ENCODE measurements at places on chromosomes 5 and 9.

DNA sequence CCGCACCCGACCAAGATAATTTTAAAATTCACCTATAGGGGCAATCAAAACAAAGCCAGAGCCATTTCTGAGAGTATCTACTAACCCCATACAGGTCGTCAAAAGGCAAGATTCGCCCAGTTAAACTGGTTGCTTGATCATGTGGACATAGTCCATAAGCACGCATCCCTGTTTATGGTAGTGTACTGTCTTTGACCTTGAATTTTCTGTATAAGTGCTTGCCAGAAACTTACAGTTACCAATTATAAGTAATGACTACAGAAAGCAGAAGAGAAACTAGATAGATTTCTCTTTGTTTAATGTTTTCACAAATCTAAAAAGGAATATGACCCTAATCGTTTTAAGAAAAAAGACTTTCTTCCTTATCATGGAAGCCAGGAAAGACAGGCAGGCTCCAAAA lies 25.6 kb downstream of the SLC31A1 start:
- no peak for DNase-seq

DNA sequence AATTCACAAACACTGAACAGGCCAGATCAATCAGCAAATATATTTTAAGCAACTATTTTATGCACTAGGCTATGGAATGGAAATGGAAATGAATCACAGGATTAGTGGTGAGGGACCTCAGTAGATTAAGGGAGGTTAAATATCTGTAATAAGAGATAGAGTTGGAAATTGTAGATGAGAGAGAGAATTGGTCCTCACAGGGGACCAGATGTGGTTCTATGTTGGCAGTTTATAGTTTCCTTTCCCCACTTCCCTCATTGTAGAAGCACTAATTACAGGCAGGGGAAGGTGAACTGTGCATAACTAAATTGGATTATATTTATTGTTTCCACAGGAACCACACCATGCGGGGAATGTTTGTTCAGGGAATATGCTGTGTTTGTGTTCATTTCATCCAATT lies 496.2 kb downstream of the ARHGEF28 start:
- no peak for DNase-seq

- DNase-seq: no peak
Measured at GRCh38 chr5:168609806-168610482, 30.8 kb upstream of the PANK3 start.

DNA sequence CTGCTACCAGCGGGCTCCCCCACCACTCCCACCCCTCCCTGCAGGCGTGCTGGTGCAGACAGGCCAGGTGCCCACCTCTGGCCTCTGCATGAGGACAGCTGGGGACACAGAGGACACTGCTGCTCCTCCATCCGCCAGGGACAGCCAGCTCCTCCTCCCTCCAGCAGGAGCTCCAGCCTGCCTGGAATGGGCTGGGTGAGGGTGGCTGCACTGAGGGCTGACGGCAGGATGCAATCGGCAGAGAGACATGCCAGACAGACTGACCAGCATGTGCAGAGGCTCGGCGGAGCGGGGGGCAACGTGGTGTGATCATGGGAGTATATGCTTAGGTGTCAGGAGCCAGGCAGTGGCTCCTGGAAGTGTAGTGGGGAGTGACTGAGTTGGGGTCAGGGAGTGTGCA lies 68.4 kb downstream of the RASGEF1C start:
- DNase-seq: no peak

- no peak for DNase-seq
Measured at GRCh38 chr5:76425146-76425545, 22.1 kb downstream of the IQGAP2 start.

DNA sequence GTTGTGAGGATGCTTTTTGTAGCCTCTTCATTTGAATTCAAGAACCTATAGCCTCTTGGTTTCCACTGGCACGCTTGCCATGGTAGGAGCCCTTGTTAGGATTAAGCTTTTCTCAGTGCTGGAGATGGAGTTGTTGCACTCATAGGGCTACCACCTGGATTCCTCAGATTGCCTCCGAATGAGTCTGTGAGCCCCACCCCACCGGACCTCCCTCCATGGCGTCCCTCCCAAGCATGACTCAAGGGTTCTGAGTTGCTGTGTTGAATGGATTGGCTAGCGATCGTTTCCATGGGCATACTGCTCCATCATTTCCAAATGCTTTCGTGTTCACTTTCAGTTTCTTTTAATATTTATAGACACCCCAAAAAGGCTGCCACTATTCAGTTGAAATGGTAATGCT lies 69.9 kb downstream of the DAPK1 start:
- no peak for DNase-seq

GRCh38 chr5:43854697-43855292 lies 251.8 kb downstream of the NNT start:
- no peak for DNase-seq

DNA sequence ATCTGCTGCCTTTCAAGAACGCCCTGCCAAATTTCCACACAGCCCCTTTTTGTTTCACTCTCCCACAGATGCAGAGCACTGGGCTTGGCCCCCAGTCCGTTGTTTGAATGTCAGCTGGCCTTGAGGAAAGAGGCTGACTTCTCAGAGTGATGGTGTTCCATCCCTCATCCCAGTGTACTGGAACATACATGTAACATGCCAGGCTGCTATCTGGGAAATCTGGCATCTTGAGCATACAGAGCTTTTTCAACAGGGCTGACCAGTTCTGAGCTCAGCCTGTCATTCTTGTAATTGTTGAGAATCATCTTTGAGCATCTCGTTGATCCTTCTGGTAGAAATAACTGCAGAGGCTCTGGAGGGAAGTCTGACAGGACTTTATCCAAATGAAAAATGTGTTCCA lies 2.8 kb downstream of the GALNT10 start:
- DNase-seq: no peak

GRCh38 chr5:65861830-65862241 lies 64.5 kb upstream of the ERBIN start:
- DNase-seq: no peak

DNA sequence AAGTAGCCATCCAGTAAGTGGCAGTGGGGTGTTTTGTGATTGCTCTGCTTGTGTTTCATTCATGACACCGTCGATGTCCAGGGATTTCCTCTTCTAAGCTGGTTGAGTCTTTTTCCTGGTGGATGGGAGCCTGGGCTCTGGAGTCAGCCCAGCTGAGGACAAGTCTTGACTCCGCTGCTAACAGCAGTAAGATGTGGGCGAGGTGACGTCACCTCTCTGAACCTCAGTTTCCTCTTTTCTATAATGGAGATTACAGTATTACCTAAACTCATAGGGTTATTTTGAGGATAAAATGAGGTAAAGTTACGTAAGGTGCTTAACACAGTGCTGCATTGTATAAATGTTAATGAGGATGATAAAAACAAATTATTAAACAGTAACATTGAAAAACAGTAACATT lies 21.3 kb downstream of the FGF1 start:
- no peak for DNase-seq

GRCh38 chr9:99020786-99021436 lies 77.2 kb downstream of the COL15A1 start:
- no peak for DNase-seq

GRCh38 chr9:27047136-27047535 lies 41.7 kb upstream of the LRRC19 start:
- no peak for DNase-seq

- no peak for DNase-seq
Measured at GRCh38 chr5:82421119-82421518, 143.0 kb upstream of the RPS23 start.

- DNase-seq: no peak
Measured at GRCh38 chr9:79580055-79580454, 8.3 kb downstream of the TLE4 start.

GRCh38 chr9:124450241-124450924 lies at the start of gene ADGRD2:
ADGRD2 (plus strand) TSS chr9:124450451; CDS start chr9:124451667, 1,216 bp downstream.
- no peak for DNase-seq

DNA sequence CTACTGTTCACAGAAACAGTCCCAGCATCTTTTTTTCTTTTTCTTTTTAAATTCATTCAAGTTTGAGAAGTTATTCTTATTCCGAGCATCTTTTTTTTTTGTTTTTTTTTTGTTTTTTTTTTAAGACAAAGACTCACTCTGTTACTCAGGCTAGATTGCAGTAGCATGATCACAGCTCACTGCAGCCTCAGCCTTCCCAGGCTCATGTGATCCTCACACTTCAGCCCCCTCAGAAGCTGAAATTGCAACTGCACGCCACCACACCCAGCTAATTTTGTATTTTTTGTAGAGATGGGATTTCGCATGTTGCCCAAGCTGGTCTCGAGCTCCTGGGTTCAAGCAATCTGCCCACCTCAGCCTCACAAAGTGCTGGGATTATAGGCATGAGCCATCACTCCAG lies 36.4 kb upstream of the CHD1 start:
- DNase-seq: no peak

DNA sequence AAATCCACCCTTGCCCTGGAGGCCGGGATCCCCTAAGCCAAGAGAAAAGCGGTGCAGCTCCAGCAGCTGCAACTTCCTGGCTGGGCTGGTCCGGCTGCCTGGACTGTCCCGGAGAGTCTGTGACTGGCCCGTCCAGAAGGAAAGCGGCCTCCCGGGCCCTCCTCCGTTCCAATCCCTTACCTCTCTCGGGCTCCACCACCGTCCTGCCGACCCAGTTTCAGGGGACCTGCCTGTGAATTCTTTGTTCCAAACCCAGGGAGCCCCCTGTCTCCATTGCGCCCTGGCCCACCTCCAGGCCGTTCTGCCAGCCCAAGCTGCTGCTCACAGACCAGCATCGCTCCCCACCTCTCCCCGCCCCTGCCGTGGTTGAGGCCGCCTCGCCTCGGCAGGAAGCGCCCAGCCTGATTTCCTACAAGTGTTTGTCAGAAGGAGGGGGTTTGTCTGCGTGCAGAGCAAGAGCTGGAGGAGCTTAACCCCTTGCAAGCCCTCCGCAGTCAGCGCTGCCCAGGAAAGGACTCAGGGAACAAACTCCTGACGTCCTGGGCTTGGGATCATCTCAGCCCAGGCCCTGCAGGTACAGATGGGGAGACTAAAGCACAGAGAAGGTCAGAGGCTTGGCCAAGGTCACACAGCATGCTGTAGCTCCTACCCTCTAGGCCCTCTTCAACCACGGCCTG lies at the start of gene AKNA:
TSS of gene AKNA (minus strand) at position 303 of the 677 bp plus-strand sequence. CDS start 6,649 bp downstream, outside the sequence.
- peak; percentile 88 for DNase-seq

DNA sequence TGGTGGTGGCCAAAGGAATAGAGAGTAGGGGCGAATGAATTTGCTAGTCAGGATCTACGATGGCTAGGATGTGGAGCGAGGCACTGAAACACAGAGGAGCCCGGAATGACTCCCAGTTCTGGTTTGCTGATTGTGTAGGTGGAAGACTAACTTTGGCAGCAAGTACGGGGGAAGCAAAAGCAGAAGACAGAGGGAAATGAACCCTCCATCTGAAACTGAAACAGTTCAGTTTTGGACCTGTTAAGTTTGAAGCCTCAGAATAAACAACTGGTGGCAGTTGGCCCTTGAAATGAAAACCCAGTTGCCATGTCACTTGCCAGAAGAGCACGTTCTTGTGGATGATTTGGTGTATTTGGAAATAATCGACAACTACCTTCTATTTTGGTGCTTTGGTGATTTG lies 15.4 kb upstream of the SMIM15 start:
- DNase-seq: no peak

GRCh38 chr5:178281331-178281730 lies 48.7 kb upstream of the PHYKPL start:
- no peak for DNase-seq

DNA sequence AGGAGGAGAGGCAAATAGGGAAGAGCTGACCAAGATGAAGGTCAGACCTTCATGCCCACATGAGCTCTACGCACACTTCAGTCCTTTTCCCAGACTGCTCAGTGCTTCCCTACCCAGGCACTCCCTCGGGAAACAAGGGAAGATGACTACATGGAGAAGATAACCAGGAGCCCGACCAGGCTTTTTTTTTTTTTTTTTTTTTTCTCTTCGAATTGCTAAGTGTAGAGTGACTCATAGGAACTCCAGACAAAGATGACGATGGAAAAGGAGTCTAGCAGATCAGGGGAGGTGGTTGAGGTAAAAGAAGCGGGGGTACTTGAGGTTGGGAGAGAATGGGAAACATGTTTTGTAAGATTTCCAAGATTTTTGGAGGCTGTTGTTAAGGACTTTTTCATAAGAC lies 526.1 kb downstream of the BNC2 start:
- DNase-seq: no peak

- DNase-seq: no peak
Measured at GRCh38 chr5:177605667-177606066, 5.7 kb downstream of the B4GALT7 start.

DNA sequence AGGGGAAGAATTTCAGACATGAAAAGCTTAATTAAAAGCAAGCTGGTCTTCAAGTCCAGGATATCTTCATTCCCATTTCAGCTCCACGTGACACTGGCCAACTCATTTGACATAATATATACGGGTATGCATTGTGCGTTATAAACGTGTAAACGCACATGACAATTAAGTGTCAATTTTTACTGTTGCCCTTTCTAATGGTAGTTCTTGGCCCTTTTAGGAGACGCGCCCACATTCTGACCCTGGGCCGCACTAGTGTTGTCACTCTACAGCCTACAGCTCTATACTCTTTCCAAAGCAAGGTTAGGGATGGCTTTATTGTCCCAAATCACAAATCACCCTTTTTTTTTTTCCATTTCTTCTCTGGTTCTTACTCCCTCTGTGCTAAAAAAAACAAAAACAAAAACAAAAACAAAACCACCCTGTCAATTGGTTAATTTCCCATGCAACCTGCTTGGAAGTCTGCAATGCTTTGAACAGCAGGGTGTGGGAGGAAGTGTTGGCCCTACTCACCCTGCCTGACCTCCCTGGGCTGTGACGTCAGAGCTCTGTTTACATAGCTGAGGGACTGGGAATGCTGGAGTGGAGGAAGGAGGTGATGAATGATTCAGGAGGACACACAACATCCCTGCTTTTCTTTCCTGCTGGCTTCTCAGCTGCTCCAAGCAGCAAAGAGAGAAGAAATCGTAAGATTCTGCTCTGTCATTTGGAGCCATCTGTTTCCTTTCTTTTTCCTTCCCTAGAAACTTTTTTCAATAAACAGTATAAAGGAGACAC lies 19.3 kb downstream of the RFK start:
- no peak for DNase-seq

DNA sequence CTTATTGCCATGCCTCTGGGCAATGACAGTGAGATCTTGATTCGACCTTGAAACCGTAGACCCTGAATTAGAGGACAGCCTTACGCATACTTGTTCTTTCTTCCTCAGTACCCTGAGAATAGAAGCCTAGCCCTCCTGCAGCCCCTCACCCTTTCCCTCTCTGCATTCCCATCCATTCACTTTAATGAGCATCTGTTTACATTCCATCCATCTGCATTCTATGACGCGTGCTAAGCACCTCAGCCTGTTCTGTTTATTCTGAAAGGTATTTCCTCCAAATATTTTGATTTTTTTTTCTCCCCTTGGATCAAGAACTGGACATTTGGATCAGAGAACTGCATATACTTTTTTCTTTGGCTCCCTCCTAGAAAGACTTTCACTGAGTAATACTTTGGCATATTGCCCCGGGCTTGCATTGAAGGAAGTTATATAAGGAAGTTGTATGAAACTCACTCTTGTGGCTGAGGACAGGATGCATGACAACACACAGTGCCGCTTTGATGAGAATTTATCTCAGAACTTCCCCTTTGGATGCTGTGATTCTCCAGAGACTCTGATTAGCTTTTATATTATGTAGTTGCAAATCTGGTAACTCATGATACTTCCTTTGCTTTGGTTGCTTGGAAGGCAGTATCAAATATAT lies 15.7 kb downstream of the TMEM8B start:
- no peak for DNase-seq

GRCh38 chr9:123033864-123034601 lies 566 bp downstream of the GPR21 start:
- no peak for DNase-seq

Data from left forelimb (tissue), 1 donor.